Activated T-helper 1 cell treated with anti-CD3 and anti-CD28 coated beads, Interleukin-12 subunit alpha, Interleukin-12 subunit beta, Interleukin-2, Interleukin-4 antibody, amounts not matched to agents 30 ng/mL and 10 ng/mL and 1 ng/mL, durations not matched to agents 14 hours and 24 hours and 36 hours (primary cell): ENCODE measurements at places on chromosomes 3 and 15.

GRCh38 chr15:73746883-73747282 lies 6.3 kb downstream of the INSYN1 start:
- peaks cover 31% of the 10 kb centered on the region for H3K27me3 ChIP-seq
- H3K27ac ChIP-seq = no peak overlapping the region
- H3K4me3 ChIP-seq = no peak overlapping the region
- no peaks in the 10 kb centered on the region for H3K4me1 ChIP-seq
- no peaks in the 10 kb centered on the region for H3K36me3 ChIP-seq
- no peak for DNase-seq

GRCh38 chr3:121659586-121659985 lies 1.1 kb downstream of the HCLS1 start:
- peak overlapping the region; percentile 99 for H3K27ac ChIP-seq
- no peak for DNase-seq
- H3K36me3 ChIP-seq = peaks cover 60% of the 10 kb centered on the region
- H3K27me3 ChIP-seq = no peaks in the 10 kb centered on the region
- peak overlapping the region; percentile 95 for H3K4me3 ChIP-seq
- H3K4me1 ChIP-seq = peaks cover 67% of the 10 kb centered on the region

DNA sequence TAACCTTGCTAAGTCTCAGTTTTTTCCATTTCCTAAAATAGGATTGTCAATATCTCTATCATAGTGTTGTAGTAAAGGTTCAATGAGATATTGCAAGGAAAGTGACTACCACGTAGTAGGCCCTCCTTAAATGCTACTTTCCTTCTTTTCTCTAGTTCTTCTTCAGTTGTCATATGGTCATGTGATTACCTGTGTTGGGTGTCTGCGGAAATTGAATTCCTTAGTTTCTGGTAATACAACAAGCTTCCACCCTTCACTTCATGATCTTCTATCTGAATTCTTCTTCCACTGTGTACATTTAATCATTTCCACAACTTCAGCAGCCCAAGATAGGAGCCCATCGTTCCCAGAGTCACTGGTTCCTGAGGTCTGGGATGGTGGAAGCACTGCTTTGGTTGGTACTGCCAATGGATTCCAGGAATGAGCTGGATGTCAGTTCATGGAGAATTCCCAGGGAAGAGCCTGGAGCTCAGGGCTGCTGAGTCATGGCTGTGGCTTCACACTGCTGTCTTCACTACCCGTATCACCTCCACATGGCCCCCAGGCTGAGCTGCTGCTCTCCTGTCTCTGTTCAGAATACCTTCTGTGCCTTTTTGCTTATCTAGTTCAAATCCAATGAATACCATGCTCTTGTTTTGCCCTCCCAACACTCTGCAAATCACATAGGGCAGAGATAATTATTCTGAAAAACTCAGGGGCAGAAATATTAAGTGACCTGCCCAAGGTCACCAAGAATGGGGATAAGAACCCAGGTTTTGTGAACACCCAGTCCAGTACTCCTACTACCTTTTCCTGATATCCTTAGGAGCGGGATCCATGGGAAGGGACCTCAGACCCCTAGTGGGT lies 98.6 kb downstream of the RPL39L start:
- peaks cover 73% of the 10 kb centered on the region for H3K36me3 ChIP-seq
- H3K4me1 ChIP-seq = peaks cover 80% of the 10 kb centered on the region
- no peaks in the 10 kb centered on the region for H3K27me3 ChIP-seq
- peak overlapping the region; percentile 82 for H3K4me3 ChIP-seq
- DNase-seq = no peak

GRCh38 chr3:23874359-23875112 lies 42.3 kb downstream of the NKIRAS1 start:
- no peak overlapping the region for H3K4me3 ChIP-seq
- no peaks in the 10 kb centered on the region for H3K27me3 ChIP-seq
- no peaks in the 10 kb centered on the region for H3K4me1 ChIP-seq
- DNase-seq = no peak
- H3K36me3 ChIP-seq = no peaks in the 10 kb centered on the region

GRCh38 chr15:66105286-66106265 lies 148.0 kb downstream of the MEGF11 start:
- no peak overlapping the region for H3K4me3 ChIP-seq
- H3K36me3 ChIP-seq = no peaks in the 10 kb centered on the region
- peaks cover 18% of the 10 kb centered on the region for H3K27me3 ChIP-seq
- no peaks in the 10 kb centered on the region for H3K4me1 ChIP-seq
- no peak for DNase-seq

GRCh38 chr3:13011573-13012220 lies 61.5 kb downstream of the IQSEC1 start:
- peaks cover 26% of the 10 kb centered on the region for H3K36me3 ChIP-seq
- peak overlapping the region; percentile 80 for H3K4me3 ChIP-seq
- H3K27ac ChIP-seq = peak overlapping the region; percentile 99

GRCh38 chr3:41853540-41854196 lies 108.2 kb downstream of the ULK4 start:
- DNase-seq = no peak
- H3K4me3 ChIP-seq = no peak overlapping the region
- peaks cover 8% of the 10 kb centered on the region for H3K4me1 ChIP-seq
- H3K27me3 ChIP-seq = no peaks in the 10 kb centered on the region

DNA sequence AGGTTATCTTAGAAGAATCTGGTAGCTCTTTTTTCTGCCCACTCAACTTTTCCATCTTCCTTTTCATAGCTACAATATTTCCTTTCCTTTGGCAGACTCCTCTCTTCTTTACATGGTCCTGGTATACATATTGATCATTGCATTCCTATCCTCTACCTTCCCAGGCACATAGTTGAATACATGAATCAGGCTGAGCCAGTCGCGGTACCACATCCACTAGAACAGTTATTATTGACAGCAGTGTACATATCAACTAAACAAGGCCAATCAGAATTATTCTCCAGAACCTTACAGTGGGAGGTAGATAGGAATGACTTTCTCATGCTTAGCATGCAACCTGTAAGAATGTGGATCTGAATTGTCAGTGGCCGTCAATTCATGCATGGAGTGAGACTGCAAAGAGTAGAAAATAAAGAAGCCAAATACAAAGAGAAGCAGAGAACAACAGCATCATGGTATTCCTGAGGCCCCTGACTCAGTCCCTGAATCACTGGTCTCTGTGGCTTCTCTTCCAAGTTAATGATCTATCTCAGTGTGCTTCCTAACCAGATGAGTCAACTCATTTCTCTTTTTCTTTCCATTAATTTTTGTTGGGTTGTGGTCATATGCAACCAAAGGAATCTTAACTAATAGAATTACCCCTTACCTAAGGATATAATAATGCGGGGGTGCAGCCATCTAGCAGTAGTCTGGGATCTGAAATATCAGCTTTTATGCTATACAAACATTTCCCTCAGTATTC lies 60.9 kb upstream of the DCBLD2 start:
- no peaks in the 10 kb centered on the region for H3K4me1 ChIP-seq
- no peaks in the 10 kb centered on the region for H3K36me3 ChIP-seq
- H3K27me3 ChIP-seq = no peaks in the 10 kb centered on the region
- DNase-seq = no peak

DNA sequence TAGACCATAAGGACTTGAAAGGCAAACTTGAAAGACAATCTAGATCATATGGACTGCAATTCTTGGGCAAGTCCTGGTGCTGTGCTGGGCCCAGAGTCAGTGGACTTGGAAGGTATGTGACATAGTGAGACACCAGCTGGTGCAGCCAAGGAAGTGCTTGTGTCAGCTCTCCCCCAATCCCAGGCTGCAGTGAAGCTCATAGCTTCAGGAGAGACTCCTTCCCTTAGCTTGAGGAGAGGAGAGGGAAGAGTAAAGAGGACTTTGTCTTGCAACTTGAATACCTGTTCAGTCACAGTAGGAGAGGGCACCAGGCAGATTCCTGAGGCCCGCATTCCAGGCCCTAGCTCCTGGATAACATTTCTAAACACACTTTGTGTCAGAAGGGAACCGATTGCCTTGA lies 127.4 kb upstream of the ZPLD1 start:
- no peak for DNase-seq
- H3K27me3 ChIP-seq = peaks cover 12% of the 10 kb centered on the region
- no peak overlapping the region for H3K4me3 ChIP-seq
- no peak overlapping the region for H3K27ac ChIP-seq
- no peaks in the 10 kb centered on the region for H3K4me1 ChIP-seq
- no peaks in the 10 kb centered on the region for H3K36me3 ChIP-seq

- no peak for DNase-seq
- H3K27ac ChIP-seq = no peak overlapping the region
Measured at GRCh38 chr3:132652640-132653270, 6.9 kb downstream of the ACAD11 start.

- DNase-seq = no peak
- H3K27me3 ChIP-seq = peaks cover 3% of the 10 kb centered on the region
- no peaks in the 10 kb centered on the region for H3K36me3 ChIP-seq
- no peaks in the 10 kb centered on the region for H3K4me1 ChIP-seq
- no peak overlapping the region for H3K27ac ChIP-seq
Measured at GRCh38 chr15:62672268-62672667, 370.3 kb upstream of the TPM1 start.

DNA sequence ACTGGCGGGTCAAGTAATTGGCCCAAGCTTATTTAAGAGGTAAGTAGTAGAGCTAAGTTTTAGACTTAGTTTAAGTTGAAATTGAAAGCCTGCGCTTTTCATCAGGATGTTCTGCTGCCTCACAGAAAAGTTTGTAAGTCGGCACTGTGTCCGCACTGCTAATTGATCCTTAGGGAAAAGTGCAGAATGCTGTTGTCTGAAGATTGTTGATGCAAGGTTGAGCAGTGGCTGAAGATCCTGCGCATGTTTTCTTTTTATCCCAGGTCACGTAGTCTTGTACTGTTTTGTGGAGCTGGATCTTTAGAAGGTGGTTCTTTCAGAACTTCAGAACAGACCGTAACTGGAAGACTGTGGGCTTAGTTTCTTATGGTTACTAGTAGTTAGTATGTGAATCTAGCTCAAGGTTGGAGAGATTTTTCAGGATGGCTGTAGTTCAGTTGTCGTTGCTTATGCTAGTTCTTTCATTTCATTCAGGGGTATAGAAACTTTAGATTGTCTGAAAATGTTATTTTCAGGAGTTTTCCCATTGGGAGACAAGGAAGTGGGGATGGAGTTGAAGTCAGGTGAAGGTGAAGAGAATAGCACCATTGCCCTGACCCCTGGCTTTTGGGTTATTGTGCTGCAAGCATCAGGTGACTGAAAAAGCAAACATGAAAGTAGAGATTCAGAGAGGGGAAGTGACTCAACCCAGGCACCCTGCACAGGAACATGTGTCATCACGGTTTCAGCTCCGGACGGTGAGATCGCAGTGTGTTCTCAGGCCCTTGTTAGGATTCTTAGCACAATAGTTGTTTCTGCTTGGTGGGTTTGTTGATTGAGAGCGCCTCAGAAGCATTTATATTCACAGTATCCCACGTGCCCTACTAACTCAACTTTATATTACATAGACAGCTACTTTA lies 32.8 kb downstream of the AKAP13 start:
- peaks cover 24% of the 10 kb centered on the region for H3K36me3 ChIP-seq
- peak overlapping the region; percentile 85 for H3K27ac ChIP-seq
- peak overlapping the region; percentile 64 for H3K4me3 ChIP-seq

GRCh38 chr3:87082796-87083440 lies 92.0 kb upstream of the VGLL3 start:
- no peaks in the 10 kb centered on the region for H3K36me3 ChIP-seq
- H3K27ac ChIP-seq = no peak overlapping the region
- no peak for DNase-seq
- H3K4me1 ChIP-seq = peaks cover 12% of the 10 kb centered on the region
- no peak overlapping the region for H3K4me3 ChIP-seq

GRCh38 chr15:70400766-70401541 lies 303.2 kb upstream of the TLE3 start:
- H3K36me3 ChIP-seq = no peaks in the 10 kb centered on the region
- DNase-seq = no peak
- H3K4me1 ChIP-seq = no peaks in the 10 kb centered on the region
- no peak overlapping the region for H3K27ac ChIP-seq
- H3K4me3 ChIP-seq = no peak overlapping the region

- no peak overlapping the region for H3K27ac ChIP-seq
- no peaks in the 10 kb centered on the region for H3K36me3 ChIP-seq
- H3K4me3 ChIP-seq = no peak overlapping the region
- H3K27me3 ChIP-seq = peaks cover 12% of the 10 kb centered on the region
- peaks cover 11% of the 10 kb centered on the region for H3K4me1 ChIP-seq
- no peak for DNase-seq
Measured at GRCh38 chr3:64046592-64046991, 23.3 kb upstream of the PSMD6 start.

GRCh38 chr15:98781838-98782237 lies 133.5 kb downstream of the IGF1R start:
- no peak overlapping the region for H3K4me3 ChIP-seq
- H3K27ac ChIP-seq = no peak overlapping the region
- H3K27me3 ChIP-seq = peaks cover 5% of the 10 kb centered on the region

- no peak overlapping the region for H3K27ac ChIP-seq
- H3K4me3 ChIP-seq = no peak overlapping the region
- peaks cover 6% of the 10 kb centered on the region for H3K36me3 ChIP-seq
- no peak for DNase-seq
- no peaks in the 10 kb centered on the region for H3K27me3 ChIP-seq
Measured at GRCh38 chr3:111741181-111741580, 117.9 kb upstream of the PHLDB2 start.

DNA sequence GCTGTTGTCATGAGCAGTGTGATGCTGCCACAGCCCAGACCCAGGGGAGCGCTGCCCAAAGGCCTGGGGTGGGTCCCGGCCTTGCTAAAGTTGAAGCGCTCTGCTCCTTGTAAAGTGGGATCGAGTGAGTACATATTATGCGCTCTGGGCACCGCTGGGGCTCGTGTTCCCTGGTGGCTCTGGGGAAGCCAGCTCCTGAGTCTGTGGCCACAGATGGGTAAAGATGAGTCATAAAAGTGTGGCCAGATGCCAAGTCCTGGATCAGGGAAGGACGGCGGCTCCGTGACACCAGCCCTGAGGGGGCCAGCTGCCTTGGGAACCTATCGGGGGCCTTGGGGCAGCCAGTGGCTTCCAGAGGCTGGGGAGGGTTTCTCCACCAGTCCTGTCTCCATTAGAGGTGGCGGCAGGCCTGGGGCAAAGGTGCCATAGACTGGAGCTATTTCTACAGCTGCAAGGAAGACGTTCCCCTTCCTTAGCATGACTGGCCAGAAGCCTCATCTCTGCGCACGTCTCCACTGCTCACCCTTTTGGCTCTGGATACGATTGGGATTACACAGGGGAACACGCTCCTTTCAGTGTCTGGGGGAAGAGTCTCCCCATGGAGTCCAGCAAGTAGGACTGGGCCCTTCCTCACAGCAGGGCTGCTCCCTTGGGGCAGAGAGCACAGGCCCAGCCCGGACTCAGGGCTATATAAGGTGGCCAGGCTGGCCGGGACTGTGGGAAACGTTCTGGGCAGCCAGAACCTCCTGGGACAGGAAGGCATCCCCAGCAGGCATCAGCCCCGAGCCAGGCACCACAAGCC lies 1.2 kb upstream of the ITIH4 start:
- H3K4me3 ChIP-seq = no peak overlapping the region
- no peak for DNase-seq
- no peaks in the 10 kb centered on the region for H3K27me3 ChIP-seq
- H3K4me1 ChIP-seq = no peaks in the 10 kb centered on the region
- no peak overlapping the region for H3K27ac ChIP-seq
- H3K36me3 ChIP-seq = no peaks in the 10 kb centered on the region
